Caco-2 (cell line): ENCODE measurements at places on chromosomes 2 and 18.

DNA sequence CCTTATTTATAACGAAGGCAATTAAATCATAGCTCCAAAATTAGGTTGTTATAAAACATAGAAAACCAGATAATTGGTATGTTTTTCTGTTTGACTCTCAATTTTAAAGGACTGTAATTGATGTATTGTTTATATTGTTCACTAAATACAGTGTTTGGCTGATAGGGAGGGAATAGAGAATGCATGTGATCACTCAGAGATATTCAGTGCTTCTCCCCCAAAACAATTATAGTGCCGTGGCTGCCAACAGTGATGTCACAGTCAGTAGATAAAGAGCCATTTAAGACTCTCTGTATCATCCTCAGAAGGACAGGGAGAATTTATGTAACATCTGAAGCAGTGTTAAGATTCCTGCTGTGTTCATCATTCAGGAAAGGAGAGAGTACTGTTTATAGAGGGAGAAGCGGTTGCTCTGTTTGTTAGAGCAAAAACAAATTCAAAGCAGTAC, 69.6 kb downstream of the PHLPP1 start:
- DNase-seq, result no peak

DNA sequence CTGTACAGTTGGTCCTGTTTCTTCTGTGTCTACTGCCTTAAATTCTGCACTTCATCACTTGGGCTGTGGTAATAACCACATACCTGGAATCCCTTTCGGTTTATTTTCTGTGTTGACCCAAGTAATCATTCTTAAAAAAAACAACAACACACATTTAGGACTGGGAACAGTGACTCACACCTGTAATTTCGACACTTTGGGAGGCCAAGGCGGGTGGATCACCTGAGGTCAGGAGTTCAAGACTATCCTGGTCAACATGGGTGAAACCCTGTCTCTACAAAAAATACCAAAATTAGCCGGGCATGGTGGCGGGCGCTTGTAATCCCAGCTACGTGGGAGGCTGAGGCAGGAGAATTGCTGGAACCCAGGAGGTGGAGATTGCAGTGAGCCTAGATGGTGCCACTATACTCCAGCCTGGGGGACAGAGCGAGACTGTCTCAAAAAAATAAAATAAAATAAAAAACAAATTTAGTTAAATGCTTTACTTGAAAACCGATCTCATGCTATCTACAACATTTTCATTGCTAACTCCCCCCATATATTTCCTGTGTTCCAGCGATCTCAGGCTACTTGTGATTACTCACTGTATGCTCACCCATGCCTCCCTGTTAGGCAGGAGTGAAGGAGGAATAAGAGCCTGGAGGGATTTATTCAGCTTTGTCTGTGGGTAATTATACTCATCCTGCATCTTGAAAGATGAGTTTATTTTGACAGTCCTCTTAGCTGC, 18.2 kb downstream of the ACSL3 start:
- no peak for DNase-seq

- no peak for DNase-seq
Observed at GRCh38 chr2:63977904-63978303, 41.3 kb downstream of the VPS54 start.

GRCh38 chr2:196276421-196276820, 105.0 kb upstream of the STK17B start:
- DNase-seq, result peak; percentile 42

- DNase-seq, result no peak
Observed at GRCh38 chr2:143354050-143354750, 225.0 kb downstream of the ARHGAP15 start.

GRCh38 chr2:39181297-39181696, 60.4 kb upstream of the SOS1 start:
- DNase-seq, result no peak

DNA sequence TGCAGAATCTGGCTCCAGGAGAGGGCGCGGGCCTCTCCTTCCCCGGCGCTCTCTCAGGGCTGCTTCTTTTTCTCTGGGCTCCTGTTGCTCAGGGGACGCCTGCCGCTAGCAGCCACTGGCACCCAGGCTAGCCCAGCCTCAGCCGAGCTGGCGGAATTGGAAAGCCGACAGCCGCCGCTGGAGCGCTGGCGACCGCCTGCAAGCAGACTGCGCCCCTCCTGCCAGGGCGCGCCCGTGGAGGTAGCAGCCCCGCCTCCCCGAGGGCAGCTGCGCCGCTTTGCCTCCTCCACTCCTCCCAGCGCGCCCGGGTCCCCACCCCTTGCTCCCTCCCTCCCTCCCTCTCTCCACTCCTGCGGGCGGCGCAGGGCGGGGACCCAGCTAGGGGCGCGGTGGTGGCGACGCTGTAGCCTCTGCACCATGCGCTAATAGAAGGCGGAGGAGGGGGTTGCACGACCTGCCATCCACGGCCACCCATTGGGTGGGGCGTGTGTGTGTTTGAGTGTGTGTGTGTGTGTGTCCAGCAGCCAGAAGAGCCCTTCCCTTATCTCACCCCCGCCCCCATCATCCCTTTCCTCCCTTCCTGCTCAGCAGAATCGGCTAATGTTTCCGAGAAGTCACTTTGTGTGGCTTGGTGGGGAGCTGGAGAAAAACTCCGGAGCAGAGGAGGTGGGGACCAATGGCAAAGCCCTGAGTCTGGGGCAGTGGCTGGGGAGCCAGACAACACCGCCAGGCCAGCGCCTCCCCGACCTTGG, at the start of gene SCN9A:
Gene SCN9A, minus strand, starts transcription at position 209 of the 752 bp plus-strand sequence. CDS start 64,188 bp downstream, outside the sequence.
- DNase-seq, result peak; percentile 77

DNA sequence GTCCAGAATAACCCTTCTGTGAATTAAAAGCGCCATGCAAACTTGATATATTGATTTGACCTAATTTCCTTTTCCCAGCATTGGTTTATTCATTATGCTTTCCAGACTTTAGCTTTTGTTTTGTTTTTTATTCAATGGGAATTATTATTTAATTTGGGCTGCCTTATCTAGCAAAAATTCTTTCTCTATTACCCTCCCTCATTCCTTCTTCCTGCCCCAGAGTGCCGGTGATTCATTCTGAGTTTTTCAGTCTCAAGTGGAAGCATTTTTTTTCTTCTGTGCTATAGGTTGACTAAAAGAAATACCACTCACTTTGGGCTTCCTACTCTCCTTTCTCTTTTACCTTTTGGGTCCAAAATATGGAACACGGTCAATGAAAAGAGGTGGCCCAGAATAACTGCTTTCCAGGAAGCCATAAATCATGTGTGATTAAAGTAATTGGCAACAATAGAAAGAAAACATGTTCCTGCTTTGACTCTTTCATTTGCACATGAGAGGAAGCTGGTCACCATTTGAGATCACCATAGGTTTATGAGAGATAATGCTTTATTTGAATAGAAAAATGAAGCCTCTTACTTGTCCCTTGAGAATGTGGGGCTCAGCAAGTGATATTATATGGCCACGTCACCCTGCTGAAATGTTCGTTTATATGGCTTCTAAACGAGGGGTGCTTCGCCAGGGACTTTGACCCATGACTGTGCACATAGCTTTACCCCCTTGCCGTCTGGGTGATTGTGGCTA, 422.8 kb upstream of the ZEB2 start:
- DNase-seq, result no peak

- no peak for DNase-seq
Observed at GRCh38 chr2:61922714-61923113, 17.2 kb downstream of the COMMD1 start.

GRCh38 chr2:156396126-156396525, 40.1 kb upstream of the GPD2 start:
- no peak for DNase-seq

- DNase-seq, result no peak
Observed at GRCh38 chr2:19748711-19749506, 152.9 kb downstream of the TTC32 start.

DNA sequence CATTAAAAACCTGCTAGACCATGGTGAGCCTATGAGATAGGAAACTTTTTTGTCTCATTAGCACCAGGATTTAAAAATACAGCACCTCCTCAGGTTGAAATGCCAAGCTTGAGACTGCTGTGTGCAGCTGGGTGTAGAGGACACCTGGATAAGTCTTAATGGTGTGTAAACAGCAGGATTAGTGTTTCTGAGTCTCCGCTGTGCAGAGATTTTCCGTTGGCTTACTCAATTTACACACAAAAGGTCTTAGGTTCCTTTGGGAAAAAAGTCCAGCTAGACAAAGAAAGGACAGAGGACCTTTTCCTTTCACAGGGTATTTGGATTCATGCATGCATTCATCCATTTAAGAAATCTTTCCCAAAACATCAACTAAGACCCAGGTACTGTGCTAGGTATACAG, 168.1 kb downstream of the NRXN1 start:
- no peak for DNase-seq

DNA sequence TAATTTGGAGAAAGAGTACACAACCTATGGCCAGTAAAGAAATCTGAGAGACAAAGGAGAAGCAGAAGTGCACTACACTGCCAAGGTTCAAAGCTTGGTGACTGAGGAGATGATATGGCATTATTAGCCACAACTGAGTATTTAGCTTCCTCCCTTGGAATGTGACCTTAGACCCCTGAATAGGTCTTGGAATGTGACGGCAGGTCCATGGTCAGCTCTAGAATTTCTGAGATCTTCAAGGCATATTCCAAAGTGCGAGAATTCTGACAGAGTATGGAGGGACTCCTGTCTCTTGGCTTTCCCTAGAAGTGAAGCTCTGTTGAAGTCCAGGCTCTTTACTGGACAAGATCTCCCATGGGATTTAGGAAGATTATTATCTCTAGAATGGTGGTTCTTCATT, 130.0 kb upstream of the FN1 start:
- peak; percentile 58 for DNase-seq

- peak; percentile 77 for DNase-seq
Observed at GRCh38 chr2:45649858-45650811, 1.3 kb upstream of the PRKCE start.

DNA sequence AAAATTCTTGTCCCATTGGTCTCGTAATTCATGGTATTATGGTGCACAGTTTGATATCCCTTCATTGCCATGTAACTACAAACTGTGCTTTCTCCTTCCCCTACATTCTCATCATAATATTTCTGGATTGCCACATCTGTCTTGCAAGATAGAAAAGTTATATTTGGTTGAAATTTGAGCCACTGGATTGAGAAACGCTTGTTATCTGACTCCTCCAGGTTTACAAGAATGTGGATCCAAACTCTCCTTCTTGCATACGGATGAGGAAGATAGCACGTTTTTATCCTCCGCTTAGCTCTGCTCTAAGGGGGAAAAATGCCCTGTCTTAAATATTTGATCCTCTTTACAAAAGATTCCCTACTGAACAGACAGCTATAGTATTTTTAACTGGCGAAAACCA, 438.2 kb downstream of the TSN start:
- no peak for DNase-seq

- no peak for DNase-seq
Observed at GRCh38 chr18:1438458-1438910, 533.8 kb downstream of the ADCYAP1 start.

GRCh38 chr2:55000341-55000740, 49.9 kb downstream of the RTN4 start:
- no peak for DNase-seq

DNA sequence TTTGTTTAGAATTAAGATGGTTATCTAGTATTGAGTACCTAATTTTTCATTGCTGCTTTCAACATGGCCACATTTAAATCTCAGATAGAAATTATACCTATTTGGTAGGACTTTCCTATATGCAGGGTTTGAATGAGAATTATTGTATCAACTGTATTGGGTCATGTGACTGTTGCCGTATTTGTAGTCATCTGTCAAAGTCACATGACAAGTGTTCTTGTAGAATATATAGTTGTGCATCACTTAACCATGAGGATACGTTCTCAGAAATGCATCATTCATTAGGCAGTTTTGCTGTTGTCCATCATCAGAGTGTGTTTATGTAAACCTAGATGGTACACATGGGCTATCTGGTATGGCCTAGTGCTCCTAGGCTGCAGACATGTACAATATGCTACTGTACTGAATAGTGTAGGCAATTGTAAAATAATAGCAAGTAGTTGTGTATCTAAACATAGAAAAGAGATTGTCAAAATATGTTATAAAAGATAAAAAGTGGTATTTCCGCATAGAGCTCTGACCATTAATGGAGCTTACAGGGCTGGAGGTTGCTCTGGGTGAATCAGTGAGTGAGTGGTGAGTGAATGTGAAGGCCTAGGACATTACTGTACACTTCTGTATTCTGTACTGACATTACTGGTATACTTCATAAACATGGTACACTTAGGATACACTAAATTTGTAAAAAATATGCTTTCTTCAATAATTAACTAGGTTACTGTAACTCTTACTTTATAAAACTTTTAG, 123.7 kb downstream of the MAP4K4 start:
- DNase-seq, result no peak

DNA sequence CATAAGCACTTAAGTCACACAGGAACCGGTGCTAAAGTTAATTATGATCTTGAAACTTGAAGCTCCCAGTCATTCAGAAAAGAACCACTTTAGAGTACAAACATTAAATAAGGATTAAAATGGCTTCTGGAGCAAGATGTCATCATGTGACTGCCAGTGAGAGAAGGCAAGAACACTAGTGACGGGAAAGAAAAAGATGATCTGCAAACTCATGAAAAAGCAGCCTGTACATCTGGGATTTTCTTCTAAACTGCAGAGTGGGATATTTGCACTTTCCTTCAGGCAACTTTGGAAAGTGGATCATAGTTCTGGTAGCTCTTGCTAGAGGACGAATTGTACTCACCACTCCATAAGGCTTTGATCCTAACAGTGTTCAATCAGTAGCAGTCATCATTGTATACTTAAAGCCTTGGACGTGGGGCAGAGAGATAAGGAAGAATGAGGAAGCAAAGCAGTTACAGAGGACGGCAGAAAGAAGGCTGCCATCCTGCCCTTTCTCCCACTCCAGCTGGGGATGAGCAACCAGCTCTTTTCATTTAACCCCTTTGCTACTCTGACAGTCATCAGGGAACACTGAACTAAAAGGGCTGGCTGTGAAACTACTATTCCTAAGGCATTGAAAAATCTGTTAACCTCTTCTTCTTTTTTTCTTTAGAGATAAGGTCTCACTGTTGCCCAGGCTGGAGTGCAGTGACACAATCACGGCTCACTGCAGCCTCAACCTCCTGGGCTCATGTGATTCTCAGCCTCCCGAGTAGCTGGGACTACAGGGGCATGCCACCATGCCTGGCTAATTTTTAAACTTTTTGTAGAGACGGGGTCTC, 18.1 kb downstream of the ABHD3 start:
- peak; percentile 83 for DNase-seq

DNA sequence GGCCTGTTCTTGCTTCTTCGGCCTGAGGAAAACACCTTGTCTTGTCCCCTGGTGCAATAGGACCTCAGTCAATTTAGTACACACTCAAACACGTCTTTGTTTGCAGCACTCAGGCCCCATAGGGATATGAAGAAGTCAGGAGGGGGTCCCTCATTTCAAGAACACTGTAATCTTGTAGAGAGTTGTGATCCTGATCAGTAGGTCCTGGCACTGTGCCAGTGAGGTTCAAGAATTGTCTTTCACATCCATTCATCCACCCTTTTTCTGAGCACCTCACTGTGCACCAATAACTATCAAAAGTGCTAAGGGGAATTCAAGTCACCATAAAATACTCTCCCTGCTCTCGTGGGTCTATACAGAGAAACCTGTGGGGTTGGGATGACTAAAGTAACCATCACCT, 131.4 kb upstream of the LHCGR start:
- no peak for DNase-seq

- DNase-seq, result no peak
Observed at GRCh38 chr2:60899892-60900249, 18.5 kb downstream of the REL start.
